ENCODE measurements at places on chromosomes 3 and 15.
A peak's percentile ranks its signal among the peaks of the same experiment; 100 is the strongest.

DNA sequence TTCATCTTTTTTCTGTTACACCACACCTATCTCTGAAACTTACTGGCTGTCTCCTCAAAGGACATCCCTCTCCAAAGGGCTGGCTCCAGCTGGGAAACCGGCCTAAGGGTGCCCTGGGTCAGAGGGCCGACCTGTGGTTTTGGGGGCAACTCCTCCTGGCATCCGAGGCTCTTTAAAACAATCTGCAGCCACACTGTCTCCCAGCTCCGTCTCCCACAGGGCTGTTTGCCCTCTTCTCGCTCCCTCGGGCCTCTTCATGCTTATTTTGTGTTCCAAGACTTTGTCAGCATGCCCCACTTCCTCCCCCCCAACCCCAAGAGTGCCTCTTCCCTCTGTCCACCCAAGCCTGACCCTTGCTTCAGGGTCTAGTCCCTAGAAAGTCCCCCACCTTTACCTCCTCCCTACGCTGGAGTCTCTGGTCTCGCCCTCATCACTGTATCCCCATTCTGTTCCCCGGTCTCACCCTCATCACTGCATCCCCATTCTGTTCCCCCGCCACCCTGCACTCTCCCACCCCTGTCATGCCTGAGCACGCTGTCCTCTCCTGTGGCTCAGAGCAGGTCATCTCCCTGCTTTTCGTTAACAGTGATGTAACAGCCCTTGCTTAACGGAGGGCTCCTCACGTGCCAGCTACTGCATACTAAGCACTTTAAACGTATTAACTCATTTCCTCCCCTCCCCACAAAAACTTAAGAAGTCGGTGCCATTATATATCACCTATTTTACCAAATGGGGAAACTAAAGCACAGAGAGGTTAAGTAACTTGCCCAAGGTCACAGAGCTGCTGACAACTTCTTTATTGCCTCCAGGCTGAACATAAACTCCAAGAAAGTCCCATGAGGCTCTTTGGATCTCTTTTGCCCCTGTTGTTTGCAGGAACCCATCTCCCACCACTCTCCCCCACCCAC, 1.1 kb upstream of the CSK start:
- peak; percentile 93 for DNase-seq

DNA sequence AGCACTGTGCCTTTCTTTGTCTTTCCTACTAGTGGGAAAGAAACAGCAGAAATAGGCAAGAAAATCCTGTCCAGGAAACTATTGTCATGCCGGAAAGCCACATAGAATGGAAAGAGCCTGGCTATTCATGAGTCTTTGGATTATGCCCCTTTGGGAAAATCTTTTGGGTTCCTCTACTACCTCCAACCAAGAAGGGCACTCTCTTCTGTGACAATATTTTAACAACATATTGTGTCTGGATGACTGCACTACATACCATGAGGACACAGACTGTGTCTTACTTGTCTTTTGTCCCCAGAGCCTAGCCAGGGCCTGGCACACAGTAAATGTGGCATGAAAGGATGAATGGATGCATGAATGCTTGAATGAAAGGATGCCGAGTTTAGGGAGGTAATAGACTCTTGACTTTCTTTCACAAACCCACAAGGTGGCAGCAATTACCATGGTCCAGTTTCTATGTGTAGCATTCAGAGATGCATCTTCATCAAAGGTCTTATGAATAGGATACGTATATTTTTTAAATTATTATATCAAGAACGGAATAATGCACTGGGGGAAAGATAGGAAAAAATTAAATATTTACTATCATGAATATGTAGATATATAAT, 30.3 kb downstream of the ARL14 start:
- no peak for DNase-seq

DNA sequence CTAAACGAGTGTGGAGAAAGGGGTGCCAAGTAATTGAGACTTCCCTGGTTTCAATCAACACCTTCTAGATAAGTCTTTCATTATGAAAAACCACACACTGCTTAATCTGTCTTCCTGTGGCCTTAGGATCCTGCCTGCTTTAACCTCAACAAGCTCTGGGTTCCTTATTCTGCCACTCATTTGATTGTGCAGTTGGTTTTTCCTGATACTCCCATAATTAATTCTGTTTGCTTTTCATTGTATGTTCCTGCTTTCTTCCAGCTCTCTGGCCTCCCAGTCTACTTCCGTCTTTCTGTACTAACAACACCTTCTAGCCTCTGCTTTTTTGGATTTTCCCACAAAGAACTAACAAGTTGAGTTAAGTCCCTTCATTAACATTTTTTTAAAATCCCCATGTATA, 20.2 kb upstream of the GCNT3 start:
- DNase-seq, result no peak

- no peak for DNase-seq
Measured at GRCh38 chr3:167872032-167872431, 136.5 kb downstream of the SERPINI1 start.

All from HL-60 (cell line).